ENCODE measurements at places on chromosomes 7 and 10.

DNA sequence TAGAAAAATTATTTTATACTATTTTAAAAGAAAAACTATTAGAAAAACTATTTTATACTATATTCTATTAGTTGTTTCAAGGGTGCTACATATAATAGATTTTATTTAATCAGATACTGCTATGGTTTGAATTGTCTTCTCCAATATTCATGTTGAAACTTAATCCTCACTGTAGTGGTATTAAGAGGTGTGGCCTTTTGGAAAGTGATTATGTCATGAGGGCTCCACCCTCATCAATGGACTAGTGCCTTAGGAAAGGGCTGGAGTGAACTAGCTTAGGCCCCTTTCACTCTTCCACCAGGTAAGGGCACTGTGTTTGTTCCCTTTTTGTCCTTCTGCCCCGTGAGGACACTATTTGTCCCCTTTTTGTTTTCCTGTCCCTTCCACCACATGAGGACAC is 111.6 kb downstream of the ATE1 start:
- no peak for DNase-seq

DNA sequence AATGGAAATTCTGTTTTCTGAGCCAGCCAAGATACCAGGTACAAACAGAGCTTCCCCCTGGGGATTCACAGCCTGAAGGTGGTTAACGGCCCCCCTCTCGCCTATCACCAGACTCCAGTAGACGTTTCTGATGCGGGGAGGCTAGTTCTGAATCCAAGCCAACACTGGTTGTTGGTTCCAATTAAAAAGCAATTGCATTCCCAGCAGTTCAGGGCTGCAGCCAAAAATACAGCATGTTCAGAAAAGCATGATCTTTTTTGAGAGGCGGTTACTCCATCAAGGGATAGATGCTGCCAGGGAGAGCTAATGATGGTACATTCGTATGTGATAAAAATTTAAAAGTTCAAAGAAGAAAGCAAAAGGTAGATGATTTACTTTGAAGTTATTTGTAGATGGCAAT is 481.0 kb downstream of the GALNT17 start:
- DNase-seq, result no peak

DNA sequence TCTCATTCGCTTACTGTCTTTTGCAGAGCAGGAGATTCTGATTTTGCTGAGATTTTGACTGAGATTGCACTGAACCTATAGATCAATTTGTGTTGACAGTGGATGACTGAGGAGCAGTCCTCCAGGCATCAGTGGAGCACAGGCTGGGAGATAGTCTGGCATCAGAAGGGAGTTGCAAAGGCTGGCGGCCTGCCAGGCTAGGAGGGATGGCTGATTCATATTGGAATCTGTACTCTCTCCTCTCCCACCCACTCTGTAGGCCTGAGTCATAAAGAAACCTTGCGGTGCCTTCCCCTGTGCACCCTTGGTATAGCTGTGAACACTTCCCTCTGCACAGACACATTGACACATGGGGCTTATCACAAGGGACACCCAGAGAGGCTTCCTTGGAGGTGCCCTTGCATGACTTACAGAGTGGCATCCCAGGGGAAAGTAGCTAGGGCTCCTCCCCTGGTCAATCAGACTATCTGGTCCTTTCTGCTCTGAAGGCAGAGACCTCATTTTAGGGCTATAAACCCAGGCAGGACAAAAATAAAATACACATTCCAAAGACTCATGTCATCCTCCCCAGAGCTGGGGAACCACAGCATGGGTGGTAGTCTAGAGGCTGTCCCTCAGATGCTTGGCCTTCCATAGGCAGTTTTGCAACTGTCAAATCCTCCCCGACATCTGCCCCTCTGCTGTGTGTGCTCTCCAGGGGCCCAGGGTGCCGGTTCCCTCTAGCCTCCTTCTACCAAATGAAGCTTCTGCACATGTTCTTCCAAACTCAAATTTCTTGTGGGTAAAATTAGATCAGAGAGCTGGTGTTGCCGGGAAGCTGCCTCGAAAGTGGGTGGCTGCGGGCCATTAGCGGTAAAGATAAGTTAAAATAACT is 37.4 kb upstream of the EEPD1 start:
- DNase-seq, result no peak

GRCh38 chr10:7291487-7292270 is 119.2 kb downstream of the SFMBT2 start:
- DNase-seq, result no peak

DNA sequence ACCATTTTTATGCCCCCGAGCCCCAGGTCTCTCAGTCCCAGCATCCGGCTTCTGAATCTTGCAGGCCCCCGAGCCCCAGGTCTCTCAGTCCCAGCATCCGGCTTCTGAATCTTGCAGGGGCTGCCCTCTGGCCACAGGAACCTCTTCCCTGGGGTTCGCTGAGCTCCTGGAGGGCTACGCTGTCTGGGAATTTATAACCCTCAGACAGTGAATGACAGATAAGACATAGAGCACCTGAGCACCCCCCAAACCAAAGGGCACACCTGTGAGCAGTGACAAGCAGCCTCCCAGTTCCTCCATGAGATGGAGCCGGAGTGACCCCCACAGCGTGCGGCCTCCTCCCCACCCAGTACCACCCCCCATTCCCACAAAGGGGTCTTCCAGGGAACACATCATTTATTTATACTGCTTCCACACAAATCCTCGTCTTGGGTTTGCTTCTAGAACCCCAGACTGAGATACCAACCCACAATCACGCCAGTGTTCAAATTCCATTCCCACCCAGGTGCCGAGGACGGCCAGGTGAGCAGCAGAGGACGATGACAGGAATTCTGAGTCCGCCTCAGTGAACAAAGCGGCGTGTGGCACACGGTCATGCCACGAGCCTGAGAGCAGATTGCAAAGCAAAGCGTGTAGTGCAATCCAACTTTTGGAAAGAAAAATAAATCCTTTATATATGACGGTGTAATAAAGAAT is 57.7 kb upstream of the FAM20C start:
- DNase-seq, result no peak

DNA sequence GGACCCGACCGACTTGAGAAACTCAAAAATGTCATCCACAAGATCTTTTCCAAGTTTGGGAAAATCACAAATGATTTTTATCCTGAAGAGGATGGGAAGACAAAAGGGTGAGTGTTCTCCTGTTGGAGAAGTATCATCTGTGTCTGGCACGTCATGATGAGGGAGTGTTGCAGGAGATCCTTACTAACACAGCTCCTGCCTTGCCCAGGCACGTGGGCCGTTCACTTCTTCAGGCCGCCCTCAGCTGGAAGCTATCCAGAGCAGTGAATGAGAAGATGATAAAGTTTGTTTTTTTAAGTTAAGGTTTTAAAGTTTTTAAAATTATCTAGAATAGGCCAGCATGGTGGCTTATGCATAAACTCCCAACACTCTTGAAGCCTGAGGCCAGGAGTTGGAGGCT is 6.2 kb downstream of the EIF3B start:
- DNase-seq, result no peak

- DNase-seq, result no peak
These were observed 216.3 kb downstream of the SDK1 start for GRCh38 chr7:3517344-3517743.

DNA sequence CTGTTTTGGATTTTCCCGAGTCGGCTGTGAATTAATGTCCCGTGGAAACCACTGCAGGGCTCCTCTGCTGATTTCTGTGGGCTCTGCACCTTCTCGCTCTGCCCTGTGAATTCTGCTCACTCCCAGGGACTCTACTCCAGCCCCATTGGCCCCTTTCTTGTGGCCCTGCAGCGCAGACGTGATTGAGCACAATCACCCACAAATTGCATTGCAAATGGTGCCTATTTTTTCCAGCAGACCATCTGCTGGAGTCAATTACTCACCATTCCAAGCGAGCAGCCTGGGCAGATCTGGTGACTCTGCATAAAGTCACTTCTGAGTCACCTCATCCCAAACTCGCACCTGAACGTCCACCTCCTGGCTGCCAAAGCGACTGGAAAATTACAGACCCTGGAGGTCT is 235.8 kb downstream of the PAXIP1 start:
- DNase-seq, result no peak

- DNase-seq, result no peak
These were observed 9.4 kb upstream of the ZDHHC4 start for GRCh38 chr7:6567886-6568285.

DNA sequence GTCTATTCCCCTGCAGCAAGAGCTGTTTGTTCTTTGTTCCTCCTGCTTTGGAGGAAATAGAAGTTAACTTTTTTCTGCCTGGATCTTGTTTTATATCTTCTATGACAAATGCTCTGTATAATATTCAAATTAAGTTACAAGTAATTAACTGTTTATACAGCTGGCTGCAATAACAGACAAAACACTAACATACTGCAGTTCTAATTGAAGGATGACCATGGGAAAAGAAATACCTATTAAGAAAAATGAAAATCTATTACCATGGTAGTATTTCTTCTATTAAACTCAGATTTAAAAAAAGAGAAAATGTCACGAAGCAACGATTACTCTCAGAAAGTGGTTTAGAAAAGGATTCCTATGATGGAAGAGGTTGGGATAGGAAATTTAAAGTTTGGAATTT is 213.8 kb upstream of the PLXNA4 start:
- DNase-seq, result no peak

DNA sequence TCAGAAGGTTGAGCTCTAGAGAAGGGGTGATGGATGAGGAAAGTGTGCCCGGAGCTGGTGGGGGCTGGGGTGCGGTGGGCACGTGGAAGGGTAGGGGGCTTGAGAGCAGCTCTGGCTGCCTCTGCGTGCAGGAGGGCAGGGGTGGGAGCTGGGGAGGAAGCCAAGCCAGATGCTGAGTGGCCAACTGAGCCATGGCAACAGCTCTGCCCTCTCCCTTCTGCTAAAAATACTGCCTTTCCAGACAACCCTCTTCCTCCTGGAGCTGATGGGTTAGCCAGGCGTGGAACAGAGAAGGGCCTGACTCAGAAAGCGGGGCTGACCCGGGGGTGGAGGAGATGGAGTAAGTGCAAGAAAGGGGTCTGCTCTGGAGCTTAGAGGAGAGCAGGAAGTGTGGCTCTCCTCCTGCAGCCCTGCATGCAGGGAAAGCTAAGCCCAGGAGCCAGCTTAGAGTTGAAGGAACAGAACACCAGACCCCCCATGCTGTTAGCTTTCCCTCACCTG is 114.6 kb upstream of the AGK start:
- DNase-seq, result no peak

DNA sequence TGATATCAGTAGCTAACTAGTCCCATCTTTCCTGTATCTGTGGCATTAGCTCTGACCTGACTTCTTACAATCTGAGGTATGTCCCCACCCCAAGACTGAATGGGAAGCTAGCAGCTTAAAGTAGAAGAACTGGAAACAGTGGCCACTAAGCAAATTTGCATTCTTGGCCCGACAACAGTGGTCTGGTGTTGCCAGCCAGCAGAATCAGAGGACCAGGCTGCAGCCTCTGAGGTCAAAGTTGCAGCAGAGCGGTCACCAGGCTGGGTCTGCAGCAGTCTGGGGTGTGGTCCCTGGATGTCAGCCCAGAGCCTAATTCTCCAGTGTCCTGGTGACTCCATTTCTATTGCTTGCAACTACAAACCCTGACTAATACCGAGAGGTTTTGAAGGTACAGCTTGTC is 26.3 kb downstream of the FAM107B start:
- DNase-seq, result no peak

- no peak for DNase-seq
These were observed 21.3 kb downstream of the CHST15 start for GRCh38 chr10:124072106-124072505.

- no peak for DNase-seq
These were observed 1.3 kb downstream of the CLIP2 start for GRCh38 chr7:74290553-74290950.

DNA sequence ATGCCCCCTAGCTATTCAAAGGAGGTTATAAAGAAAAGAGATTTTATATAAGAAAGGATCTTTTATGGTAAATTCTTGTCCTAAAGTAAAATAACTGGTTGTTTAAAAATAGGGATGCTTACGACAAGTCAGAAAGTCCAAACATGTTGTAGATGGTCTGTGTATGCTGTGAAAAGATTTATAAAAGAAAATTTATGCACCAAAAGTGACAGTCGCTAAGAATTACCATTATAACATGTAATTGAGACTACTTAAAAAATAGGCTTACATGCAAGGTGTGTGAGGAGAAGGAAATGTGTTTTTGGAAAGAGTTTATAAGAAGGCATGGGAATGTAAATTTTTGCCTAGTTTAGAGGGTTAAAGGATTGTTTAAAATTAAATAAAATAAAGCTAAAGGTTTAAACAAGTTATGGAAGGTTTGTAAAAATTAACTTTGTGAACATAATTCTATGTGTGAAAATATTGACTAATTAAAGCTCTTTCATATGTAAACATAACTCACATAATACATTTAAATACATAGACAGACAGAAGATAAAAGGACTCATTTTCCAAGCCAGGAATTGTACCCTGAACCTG is 118.5 kb downstream of the LYZL1 start:
- no peak for DNase-seq

DNA sequence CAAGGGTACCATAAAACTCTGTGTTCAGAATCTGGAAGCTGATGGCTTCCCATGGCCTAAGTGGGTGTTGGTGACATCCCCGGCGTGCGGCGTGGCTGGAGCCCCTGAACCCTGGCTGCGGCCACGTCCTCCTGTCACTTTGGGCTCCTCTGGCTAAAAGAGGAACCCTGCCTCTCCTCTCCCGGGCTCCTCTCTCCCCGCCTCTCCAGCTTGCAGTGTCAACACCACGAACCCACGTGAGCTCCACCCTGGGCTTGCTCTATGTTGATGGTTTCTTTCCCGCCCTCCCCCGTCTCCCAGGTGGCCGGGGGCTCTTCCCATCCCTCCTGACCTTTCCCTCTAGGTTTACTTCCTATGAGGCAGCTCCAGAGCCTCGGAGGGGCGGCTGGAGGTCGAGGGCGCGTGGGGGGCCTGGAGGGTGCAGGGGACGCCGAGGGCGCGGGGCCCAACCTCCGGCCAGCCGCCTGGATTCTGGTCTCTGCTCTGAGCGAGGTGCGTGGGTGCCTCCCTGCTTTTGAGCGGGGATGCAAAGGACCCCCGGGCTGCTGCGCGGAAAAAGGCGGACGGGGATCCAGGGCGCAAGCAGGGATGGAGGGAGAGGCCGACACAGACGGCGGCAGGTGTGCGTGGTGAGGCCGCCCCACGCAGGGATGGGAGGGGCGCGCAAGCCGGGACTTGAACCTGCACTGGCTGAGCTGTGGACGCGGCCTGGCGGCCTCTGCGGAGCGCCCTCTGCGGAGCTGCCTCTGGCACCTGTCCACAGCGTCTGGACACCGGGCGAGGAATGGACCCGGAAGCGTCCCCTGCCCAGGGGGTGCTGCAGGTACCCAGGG is 115.5 kb upstream of the DIP2C start:
- DNase-seq, result no peak

- DNase-seq, result no peak
These were observed 173.6 kb downstream of the PRKCQ start for GRCh38 chr10:6406220-6407033.

DNA sequence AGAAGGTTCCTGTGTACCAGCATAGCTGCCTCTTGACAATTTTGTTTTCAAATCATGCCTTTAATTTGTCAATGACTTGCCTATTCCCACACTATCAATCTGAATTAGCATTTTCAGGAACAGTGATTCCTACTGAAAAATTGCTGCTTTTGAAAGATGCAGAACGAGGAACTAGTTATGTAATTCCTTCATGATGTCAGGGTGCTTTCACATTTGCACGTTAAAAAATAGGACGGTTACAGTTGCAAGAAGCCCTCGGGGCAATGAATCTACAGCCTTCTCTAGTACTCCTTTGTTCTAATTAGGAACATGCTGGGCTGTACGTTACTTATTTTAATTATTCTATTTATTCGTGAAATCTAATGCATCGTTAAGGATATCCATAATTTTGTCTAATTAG is 253.9 kb downstream of the OTUD1 start:
- DNase-seq, result no peak

GRCh38 chr10:72483471-72483870 is 128.8 kb upstream of the DNAJB12 start:
- no peak for DNase-seq

GRCh38 chr10:113515601-113516000 is 37.3 kb upstream of the HABP2 start:
- no peak for DNase-seq

Measured in T-helper 17 cell (primary cell).